Stimulated activated CD8-positive, alpha-beta memory T cell treated with anti-CD3 and anti-CD28 coated beads, Interleukin-2, amount 100 ng/mL, for 1 hour (primary cell): ENCODE measurements at places on chromosomes 12 and 14.

GRCh38 chr12:124750787-124751471 lies 112.7 kb downstream of the SCARB1 start:
- no peak for DNase-seq

- DNase-seq = no peak
Observed at GRCh38 chr12:110316861-110317260, 35.8 kb downstream of the ATP2A2 start.

DNA sequence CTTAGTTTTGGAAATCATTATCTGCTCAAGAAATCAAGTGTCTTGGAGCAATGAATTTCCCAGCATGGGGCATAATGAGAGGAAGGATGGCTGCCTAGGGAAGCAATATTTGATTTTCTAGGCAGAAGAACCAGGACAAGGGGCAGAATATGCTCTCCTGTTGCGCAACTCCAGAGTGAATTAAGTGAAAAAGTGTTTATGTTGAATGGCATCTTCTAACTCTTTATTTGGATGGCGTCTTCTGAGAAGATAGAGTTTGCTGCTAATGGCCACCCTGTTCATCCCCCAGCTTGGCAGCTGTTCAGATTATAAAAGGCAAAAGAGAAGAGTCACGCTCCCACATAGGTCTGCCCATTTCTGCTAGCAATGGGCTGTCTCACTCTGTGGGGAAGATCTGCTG lies 1278.1 kb downstream of the AACS start:
- no peak for DNase-seq

DNA sequence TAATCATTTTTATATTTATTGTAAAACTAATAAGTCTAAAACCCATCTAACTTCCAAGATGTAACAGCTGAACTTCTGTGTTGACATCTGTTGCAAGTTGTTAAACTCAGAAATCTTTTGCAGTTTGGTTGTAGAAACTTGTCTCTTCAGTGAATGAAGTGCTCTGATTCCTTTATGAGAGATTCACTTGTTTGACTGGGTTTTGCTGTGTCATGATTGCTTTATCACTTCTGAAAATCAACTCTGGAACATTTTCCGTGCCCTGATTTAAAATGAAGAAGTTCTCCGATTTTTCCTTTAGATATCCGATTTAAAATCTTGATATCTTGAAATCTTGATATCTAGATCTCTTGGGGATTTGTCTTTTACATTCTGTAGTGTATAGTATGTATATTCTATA lies 65.1 kb downstream of the DIP2B start:
- DNase-seq = no peak

- no peak for DNase-seq
Observed at GRCh38 chr12:110007881-110008280, 8.7 kb downstream of the ANKRD13A start.
